ENCODE measurements at places on chromosomes 12 and 14. TPM values are rescaled to one million over a fixed set of nuclear protein-coding genes. Genes with fewer than 3 reads are reported as not detected.

Gene RND1
- 32.0 TPM for total RNA-seq

- no peak for DNase-seq
These were observed 3.7 kb upstream of the TAS2R19 start for GRCh38 chr12:11026118-11026517.

DNA sequence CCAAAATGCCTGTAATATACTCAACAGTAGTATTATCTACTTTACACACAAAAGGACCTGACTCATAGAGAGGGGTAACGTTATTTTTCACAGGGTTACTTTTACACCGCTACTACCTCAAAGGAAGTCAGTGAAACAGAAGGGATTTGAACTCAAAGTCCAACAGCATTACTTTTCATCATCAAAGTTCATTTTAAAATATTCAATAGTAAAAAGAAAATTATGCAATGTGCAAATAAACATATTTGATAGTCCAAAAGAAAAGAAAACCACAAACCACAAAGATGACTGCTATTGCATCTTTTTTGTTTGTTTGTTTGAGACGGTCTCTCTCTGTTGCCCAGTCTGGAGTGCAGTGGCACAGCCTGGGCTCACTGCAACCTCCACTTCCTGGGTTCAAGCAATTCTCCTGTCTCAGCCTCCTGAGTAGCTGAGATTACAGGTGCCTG is 15.5 kb downstream of the KIF21A start:
- no peak for DNase-seq

- DNase-seq = no peak
These were observed 77.3 kb downstream of the HELB start for GRCh38 chr12:66379616-66380015.

- no peak for DNase-seq
These were observed 61.7 kb downstream of the DIO3 start for GRCh38 chr14:101623077-101623372.

Gene KLHL33
- 0.20 TPM for total RNA-seq

DNA sequence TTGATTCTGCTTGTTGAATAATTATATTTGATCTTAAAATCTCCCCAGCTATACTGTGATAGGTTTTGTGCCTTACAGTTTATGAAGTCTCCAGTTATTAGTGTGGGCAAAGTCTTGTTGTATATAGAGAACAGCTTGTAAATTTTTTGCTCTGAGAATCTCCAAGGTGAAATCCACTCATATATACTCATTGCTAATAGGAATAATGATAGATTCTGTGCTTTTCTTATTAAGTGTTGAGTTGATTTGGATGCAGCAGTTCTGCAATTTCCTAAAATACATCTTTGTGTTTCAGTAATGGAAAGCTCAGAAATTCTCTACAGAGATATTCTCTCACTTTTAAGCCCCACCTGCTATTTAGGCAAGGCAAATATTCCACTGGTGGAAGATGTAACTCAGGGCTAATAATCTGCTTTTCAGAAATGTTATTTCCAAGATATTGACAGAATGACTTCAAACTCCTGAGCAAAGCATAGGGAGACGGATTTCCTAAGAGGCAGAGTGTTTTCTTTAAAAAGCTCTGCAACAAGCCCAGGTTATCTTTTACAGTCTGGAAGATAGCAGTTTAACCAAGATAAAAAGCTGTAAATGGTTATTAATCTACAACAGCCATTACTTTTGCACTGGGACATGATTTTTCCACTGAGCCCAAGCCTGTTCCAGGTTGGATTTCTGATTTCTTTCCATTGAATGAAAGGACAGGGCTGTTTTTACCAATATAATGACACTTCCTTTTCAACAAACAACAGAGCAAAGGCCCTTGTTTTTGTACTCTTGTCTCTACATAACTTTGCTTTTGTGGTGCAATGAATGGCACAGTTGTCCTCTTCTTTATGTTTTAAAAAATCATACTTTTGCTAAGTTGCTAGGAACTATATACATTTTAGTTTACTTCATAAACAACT is 239.9 kb upstream of the ATP2B1 start:
- DNase-seq = no peak

Gene ADAMTS20
- total RNA-seq = not detected

Data from left lobe of liver (tissue), 2 donors.